ENCODE measurements at places on chromosomes 2 and 18.

DNA sequence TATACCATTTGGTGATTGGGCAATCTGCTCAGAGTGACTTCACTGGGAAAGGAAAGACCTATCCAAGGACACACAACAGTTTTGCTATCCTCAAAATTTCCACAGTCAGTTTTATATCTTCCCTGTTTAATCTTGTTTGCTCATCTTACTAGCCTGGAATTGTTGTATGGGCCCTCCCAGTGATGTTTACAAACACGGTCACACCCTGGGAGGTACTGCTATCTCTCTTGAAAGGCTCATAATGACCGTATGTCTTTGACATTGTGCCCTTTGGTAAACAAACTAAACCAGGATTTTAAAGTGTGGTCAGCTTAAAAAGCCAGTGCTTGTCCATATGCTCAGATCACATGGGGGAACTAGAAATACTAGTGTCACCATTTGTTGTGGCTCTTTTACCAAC lies 277.0 kb downstream of the CDH2 start:
- no peak for DNase-seq

- no peak for DNase-seq
Observed at GRCh38 chr2:190853531-190854383, 26.9 kb upstream of the GLS start.

DNA sequence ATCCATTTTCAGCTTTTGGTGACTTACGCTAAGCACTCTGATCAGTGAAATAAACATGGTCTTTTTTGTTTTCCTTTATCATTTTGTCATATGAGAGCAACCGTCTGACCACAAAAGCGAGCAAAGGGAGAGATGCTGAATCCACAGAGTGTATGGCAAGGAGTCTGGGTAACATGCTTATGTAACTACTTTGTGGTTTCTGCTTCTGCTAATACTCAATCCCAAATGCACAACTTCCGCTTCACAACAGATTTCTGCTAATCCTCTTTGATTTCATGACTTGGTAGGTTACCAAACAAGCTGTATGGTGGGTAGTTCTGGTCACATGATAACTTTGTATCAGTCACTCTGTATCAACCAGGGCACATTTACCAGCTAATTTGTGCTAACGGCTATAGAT lies 908.4 kb upstream of the CRIM1 start:
- no peak for DNase-seq

DNA sequence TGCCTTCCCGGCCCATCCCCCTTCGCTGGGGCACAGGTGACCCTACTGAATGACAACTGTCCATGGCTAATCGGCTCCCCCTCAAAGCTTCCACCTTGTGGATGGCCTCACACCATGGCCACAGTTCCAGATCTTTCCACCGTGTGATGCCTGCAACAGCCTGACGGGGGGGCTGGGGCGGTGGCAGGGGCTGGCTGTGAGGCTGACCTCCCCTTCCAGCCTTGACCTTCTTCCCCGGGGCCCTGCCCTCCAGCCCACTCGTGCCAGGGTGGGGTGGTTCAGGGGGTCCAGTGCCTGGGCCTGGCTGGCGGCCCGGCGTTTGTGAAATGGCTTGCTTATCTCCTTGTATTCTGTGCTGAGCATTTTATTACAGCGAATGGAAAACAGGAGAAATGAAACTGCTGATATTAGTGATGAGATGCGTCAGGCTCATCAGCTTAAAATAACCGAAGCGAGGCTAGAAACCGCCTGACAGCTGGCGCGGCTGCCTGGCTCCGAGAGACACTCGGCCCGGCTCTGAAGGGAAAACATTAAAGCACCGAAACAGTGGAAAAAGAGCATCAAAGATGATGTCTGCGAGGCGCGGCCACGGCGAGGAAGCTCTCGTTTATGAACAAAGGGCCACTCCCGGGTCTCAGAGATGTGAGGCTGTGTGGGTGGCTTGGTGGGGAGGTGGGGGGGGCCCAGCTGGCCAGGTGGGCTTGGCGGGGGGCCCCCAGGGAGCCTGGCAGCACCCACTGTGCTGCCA lies 916 bp upstream of the PDCD1 start:
- DNase-seq, result no peak

GRCh38 chr2:46518861-46519260 lies 39.5 kb downstream of the TMEM247 start:
- no peak for DNase-seq

DNA sequence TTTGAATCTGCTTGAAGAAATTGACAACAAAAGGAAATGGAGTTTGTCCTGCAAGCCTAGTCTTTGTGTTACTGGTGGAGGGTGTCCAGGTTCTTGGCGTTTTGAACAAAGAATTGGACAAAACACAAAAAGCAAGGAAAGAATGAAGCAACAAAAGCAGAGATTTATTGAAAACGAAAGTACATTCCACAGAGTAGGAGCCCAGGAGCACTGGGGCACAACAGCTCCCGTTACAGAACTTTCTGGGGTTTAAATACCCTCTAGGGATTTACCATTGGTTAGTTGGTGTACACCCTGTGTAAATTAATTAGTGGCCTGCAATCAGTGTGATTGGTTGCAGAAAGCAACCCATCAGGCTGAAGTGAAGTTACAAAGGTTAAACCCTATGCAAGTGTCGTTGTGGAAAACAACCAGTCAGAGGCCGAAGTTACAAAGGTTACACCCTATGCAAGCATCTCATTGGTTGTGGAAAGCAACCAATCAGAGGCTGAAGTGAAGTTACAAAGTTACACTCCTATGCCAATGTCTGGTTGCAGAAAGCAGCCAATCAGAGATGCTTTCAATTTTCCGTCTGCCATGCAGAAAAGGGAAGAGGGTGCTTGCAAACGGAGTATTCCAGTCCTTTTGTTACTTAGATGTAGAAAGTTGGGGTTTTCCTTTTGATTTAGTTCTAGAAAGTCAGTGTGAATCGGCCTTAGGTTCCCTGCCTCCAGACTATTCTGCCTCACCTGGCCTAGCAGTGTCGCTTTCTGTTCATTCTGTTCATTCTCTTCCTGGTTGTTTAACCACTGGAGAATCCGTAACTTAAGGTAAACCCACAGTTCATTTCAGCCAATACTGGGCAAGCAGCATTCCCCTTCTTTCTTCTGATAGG lies 47.6 kb upstream of the PTH2R start:
- DNase-seq, result no peak

DNA sequence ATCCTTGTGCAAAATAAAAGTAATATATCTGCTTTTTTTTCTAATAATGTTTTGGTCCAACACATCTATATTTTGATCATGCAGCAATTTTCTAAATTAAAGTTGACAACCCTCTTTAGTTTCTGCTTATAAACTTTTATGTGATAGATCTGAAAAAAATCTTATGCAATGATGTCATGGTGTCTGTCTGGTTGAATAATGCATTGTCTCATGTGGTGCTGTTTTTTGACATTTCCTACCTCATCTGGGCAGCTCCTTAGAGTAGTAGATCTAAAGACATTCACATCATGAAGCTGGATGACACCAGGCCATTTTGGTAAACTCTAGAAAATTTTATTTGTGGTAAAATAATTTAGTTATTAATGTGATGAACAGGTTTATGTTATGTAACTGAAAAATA lies 106.8 kb upstream of the FN1 start:
- DNase-seq, result no peak

GRCh38 chr2:70133127-70133452 lies 45.8 kb downstream of the PCBP1 start:
- DNase-seq, result no peak

DNA sequence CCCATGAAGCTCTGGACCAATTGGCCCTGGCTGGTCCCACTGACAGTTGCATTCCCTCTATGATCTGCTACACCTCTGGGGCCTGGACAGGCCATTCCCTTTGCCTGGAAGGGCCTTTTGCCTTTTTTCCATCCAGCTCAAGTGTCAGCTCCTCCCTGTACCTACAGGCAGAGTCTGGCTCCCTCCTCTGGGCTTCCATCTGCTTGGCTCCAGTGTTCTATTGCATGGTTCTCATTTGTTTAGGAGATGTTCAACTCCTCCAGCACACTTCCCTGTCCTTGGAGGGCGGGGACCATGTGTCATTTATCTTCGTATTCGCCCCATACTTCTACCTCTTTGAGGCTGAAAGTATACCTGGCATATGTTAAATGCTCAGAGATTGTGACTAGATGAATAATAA lies 61.1 kb downstream of the PRKCE start:
- no peak for DNase-seq

GRCh38 chr2:177073611-177074010 lies 139.0 kb upstream of the HNRNPA3 start:
- DNase-seq, result no peak

- no peak for DNase-seq
Observed at GRCh38 chr2:171522788-171523087, 464 bp downstream of the CYBRD1 start.

DNA sequence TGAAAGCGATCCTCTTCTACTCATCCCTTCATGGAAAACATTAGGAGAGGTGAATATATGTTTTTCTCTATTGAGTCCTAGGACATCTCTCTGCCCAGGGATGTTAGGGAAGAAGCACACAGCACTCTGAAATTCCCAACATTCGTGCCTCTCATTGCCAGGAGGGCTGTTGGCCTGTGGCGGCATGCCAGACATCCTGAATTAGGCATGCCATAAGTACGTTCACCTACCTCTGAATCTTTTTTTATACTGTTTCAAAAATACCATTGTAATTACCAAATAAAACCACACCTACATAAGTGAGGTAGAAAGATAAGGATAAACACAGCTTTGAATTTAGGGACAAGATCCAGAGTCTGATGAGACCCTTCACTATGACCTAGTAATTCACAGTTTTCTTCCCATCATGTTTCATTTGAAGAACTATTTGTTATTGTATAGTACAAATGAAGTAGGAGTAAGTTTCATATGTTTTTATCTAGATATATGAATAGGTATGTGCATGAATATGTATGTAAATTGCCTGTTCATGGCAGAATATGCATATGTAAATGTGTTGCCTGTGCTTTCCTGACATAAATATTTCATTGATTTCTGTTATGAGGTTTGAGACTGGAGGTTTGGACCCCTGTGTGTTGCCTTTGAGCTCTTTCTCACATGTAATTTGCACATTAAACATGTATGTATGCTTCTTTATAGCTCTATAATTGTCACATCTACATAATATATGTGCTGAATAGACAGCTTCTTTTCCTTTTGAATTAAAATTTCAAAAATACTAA lies 66.6 kb upstream of the STAM2 start:
- no peak for DNase-seq

- DNase-seq, result no peak
Observed at GRCh38 chr2:205771666-205772065, 89.4 kb downstream of the NRP2 start.

- no peak for DNase-seq
Observed at GRCh38 chr18:39453356-39453755, 1887.8 kb upstream of the CELF4 start.

DNA sequence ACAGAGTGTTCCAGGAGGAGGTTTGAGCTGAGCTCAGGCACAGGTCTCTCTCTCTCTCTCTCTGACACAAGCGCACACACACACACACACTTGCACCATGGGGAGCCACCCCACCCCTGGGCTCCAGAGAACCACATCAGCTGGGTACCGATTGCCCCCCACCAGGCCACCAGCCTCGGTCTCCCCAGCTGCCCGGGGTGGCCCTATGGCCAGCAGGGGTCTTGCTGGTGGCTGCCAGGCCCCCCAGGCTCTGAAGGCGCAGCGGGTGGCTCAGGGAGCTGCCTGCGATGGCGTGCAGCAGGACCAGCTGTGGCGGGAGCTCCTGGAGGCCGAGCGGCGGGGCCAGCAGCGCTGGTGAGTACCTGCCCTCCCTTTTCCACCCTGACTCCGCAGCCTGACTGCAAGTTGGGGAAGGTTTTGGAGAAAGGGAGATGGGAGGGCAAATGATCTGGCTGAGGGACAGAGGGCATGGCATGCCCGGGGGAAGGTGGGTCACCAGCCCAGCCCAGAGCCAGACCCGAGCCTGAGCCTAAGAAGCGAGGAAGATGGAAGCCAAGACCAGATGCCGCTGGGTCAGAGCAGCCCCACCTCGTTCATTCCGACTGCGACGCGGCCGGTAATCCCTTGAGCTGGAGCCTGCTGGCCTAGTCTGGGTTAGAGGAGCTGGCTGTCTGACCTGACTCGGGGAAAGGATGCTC lies 21.9 kb upstream of the SLC66A3 start:
- no peak for DNase-seq

DNA sequence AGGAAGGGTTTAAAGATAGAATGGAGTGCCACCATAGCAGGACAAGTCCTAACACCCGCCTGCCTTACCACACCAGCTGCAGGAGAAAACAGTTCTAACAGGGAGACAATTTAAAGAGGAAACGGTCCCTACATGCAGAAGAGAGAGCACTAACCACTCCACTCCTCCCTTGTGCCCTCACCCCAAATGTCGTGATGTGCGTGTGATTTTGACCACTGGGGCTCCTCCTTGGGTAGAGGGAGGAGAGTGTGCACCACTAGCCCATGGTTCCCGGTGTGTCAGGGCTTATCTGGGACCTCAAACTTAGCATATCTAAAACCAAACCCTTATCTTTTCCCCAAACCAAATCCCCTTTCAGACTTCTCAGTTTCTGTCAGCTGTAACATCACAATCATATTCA lies 105.5 kb upstream of the CCDC68 start:
- DNase-seq, result no peak

DNA sequence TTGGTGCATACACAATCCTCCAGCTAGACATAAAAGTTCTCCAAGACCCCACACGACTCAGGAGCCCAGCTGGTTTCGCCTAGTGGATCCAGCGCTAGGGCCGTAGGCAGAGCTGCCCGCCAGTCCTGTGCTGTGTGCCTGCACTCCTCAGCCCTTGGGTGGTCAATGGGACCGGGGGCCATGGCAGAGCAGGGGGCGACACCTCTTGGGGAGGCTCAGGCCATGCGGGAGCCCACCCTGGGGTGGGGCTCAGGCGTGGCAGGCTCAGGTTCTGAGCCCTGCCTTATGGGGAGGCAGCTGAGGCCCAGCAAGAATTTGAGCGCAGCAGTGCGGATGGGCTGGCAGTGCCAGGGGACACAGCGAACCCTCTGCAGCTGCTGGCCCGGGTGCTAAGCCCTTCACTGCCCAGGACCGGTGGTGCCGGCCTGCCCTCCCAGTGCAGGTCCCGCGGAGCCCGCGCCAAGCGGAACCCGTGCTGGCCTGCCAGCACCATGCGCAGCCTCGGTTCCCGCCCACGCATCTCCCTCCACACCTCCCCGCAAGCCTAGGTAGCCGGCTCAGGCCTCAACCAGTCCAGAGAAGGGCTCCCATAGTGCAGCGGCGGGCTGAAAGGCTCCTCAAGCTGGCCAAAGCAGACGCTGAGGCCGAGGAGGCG lies 1566.6 kb upstream of the SLC39A10 start:
- DNase-seq, result no peak

GRCh38 chr2:116669782-116670181 lies 1144.7 kb upstream of the DDX18 start:
- no peak for DNase-seq

DNA sequence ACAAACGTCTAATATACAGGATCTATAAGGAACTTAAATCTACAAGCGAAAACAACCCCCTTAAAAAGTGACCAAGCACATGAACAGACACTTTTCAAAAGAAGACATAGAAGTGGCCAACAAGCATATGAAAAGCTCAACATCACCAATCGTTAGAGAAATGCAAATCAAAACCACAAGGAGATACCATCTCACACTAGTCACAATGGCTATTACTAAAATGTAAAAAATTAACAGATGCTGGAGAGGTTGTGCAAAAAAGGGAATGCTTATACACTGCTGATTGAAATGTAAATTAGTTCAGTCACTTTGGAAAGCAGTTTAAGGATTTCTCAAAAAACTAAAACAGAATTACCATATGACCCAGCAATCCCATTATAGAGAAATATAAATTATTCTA lies 1148.5 kb upstream of the FAM98A start:
- DNase-seq, result no peak

- DNase-seq, result no peak
Observed at GRCh38 chr2:234630801-234631261, 133.9 kb upstream of the ARL4C start.

GRCh38 chr2:227545990-227546389 lies 52.7 kb upstream of the SCYGR2 start:
- no peak for DNase-seq

GRCh38 chr2:150060341-150060740 lies 427.1 kb downstream of the RND3 start:
- DNase-seq, result no peak

Data from NCI-H2107 (cell line).